ELF-1 (cell line): ENCODE measurements at places on chromosomes 5 and 9.
A peak's percentile ranks its signal among the peaks of the same experiment; 100 is the strongest.

DNA sequence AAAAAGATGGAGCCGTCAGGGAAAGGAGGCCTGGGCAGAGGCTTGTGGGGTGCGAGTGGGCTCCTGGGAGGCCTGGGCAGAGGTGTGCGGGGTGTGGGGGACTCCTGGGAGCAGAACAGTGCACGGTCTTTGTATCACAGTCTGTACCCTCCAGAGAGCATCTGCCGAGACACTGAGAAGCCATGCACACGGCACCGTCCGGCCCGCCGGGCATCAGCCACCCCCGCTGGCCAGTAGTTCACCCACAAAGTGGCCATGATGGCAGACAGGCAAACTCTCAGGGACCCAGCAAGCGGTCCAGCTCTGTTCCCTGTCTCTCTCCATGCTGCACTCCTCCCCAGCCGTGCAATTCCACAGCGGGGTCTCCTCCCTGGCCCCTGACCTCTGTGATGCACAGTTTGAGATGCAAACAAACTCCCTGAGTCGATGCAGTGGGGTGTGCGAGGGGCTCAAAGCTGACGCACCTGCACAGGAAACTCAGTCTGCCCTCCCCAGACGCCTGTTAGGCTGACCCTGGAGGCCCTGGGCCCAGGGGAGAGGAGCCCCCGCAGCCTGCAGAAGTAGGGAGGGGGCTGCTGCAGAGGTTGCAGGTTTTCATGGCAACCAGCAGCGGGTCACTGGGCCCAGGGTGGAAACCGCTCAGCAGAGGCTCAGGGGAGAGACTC is 9.1 kb upstream of the GPSM1 start:
- no peak for DNase-seq

DNA sequence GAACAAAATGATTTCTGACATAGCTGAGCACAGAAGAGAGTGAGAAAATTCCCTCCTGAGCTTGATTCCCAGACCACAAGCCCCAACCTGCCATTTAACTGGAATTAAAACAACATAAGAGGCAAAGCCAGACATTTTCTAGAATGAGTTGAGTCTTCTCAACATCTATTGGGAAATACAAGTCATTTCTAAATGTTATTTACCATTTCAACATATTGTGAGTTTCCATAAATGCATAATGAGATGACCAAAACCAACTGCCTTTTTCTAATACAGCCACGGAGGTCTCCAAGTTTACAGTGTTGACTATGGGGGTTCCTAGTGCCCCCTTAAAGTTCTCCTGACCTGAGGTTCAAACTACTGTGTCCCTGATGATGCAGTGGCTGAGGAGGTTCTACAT is 20.0 kb downstream of the SH3TC2 start:
- DNase-seq, result no peak

- no peak for DNase-seq
Measured at GRCh38 chr5:9641806-9642355, 11.7 kb upstream of the TAS2R1 start.

DNA sequence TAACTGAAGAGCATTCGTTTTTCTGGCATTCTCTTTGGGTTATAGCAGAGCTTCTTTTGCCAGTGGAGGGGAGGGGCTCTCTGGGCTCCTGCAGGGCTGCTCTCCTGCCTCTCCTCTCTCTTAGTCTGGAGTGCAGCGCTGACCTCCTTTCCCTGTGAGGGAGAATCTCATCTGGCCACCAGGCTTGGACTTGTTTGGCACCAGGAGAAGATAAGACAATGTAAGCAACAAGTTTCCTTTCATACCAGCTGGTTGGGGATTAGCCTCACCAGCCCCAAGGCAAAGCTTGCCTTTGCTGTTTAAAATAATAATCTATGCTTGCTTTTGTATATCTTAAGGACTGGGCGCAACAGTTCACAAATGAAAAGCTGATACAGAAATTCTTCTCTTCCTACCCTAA is 196.4 kb downstream of the TLE4 start:
- DNase-seq, result peak; percentile 47

- no peak for DNase-seq
Measured at GRCh38 chr9:27090711-27091110, 18.3 kb upstream of the TEK start.

DNA sequence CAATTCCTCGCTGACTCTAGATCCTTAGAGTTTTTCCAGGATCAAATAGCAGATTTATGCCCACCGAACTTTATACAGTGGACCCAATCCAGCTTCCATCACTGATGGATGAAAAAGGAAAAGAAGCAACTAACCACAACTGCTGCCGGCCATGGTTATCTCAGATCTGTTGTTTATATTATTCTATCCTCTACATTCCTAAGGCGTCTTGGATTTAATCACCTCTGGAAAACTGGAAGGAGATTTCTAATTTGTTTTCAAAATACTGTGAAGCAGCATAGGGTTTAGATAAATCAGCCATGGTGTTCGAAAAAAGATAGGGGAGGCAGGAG is 663 bp upstream of the ZNF366 start:
- no peak for DNase-seq
